Stimulated activated CD8-positive, alpha-beta memory T cell treated with anti-CD3 and anti-CD28 coated beads, Interleukin-4, amount 100 ng/mL, for 4 hours (primary cell): ENCODE measurements at places on chromosomes 3 and 15.

GRCh38 chr3:14946739-14947099, 664 bp upstream of the NR2C2 start:
- no peak for DNase-seq

- DNase-seq: peak; percentile 59
Observed at GRCh38 chr15:38690719-38691332, 126.2 kb upstream of the RASGRP1 start.

GRCh38 chr15:76349301-76350070, 12.9 kb downstream of the ISL2 start:
- DNase-seq: no peak

- DNase-seq: no peak
Observed at GRCh38 chr15:87589134-87589533, 667.4 kb downstream of the NTRK3 start.

- DNase-seq: no peak
Observed at GRCh38 chr3:114660808-114661207, 367.0 kb downstream of the TIGIT start.

- DNase-seq: no peak
Observed at GRCh38 chr3:185750702-185751101, 74.1 kb downstream of the IGF2BP2 start.

DNA sequence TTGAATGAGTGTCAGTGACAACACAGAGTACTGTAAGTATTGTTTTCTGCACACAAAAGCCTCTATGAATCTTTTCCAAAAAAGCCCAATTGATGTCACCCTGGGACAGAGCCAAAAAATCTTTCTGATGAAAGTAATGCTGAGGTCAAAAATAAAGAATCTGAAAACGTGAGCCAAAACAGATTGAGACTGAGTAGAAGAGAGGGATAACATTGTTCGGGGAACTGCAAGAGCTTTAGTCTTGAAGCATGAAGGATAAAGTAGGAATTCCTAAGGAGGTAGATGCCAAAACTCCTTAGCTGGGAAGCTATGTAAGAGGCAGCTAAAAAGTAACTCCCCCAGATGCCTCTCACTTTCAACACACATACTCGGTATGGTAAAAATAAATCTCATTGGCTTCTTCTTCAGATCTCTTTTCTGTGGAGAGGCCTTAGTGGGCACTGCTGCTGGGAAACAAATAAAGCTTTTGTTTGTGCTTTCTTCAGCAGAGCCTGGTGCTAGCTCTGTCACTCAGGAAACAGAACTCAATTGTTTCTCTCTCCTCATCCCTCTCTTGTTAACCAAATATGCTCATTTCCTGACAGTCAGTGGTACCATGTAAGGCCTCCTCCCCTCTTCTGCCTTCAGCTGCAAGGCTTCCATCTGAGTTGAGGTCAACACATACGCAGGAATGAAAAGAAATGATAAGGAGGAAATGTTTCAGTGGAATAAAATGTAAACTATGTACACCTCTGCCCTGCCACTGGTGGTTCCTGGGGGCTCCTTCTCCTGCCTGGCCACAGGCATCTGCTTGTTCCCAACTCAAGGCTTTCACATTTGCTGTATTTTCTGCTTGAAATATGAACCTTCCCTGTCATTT, 58.1 kb downstream of the CD200 start:
- DNase-seq: no peak

DNA sequence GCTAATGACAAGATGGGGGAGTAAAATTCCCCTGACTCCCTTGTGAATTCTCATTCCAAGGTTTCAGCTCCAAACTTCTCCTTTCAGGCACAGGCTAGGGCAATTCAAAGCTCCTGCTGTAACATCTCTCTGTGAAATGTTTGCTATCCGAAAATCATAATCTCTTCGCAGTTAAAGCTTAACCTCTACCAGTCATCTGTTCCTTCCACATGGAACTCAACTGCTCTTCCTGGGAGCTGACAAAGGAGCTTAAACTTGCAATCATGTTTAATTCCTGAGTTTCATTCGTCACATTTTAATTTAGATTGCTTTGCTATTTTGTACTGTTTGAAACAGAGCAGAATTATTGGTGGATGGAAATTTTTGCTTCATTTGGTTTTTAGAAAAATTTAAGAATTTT, 328.6 kb downstream of the AGBL1 start:
- DNase-seq: no peak

- no peak for DNase-seq
Observed at GRCh38 chr15:67109141-67110034, 44.0 kb downstream of the SMAD3 start.

DNA sequence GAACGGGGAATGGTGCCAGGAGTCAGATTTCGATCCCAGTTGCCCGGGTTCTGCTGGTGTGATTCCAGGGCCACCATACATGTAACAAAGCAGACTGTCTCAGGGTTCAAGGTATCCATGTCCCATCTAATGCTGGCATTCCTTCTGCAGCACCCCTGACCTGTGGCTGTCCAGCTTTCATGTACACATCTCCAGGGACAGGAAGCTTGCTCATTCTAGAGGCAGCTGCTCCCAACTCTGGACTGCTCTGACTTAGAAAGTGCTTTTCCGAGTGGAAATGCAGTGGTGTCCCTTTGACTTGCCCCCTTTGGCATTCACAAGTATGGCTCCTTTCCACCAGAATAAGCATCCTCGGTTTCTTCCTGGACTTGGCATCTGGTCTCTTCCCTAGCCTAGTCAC, 30.9 kb downstream of the PML start:
- DNase-seq: no peak

DNA sequence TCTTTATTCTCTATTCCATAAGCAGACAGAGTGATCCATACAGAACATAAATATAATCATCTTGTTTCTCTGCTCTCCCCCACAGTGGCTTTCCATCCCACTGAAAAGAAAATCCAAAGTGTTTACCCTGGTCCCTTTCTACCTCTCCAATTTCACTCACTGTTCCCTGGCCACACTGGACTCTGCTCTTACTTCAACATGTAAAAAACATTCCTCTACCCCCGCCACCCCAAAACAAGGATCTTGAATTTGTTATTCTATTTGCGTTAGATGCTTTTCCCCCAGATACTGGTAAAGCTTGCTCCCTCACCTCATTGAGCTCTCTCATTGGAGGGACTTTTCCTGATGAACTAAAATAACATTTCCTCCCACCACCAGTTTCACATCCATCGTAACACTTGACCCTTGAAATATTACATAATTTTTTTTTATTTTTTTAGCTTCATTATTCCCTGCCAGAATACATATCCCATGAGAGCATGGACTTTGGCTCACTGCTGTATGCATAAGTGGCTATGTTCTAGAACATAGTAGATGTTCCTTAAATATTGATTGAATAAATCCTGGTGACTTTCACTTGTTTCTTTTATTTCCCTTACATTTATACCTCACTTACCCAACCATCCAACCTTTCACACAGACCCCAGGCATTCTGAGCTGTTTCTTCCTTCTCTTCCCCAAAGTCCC, 162.7 kb upstream of the MEIS2 start:
- no peak for DNase-seq

- DNase-seq: no peak
Observed at GRCh38 chr15:51335538-51336410, 2.6 kb downstream of the CYP19A1 start.

GRCh38 chr3:61250784-61251173, 473 bp downstream of the FHIT start:
- DNase-seq: no peak

DNA sequence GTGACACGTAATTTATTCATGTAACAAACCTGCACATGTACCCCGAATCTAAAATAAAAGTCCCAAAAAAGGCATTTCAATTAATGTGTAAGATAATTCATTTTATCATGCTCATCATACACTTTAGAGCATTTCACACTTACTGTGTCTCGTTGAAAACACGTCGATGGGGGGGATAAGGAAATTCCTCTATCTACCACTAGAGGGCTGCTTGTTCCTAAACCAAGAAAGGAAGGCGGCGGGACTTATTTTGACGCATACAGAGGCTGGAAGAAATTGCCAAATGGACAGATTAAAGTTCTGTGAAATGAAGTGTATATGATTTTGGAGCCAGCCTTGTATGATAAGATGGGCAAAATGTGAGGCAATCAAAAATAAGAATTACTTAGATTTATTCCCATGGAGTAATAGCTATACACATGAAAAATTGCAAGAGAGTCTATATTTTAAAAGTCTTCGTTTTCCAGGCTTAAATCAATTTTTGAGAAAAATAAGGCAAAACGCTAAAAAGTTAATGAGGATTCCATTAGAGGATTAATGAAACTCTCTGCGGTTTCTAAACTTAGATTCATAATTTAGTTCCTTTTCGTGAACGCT, 346.8 kb downstream of the CNTN3 start:
- no peak for DNase-seq

GRCh38 chr3:41176596-41176995, 22.7 kb upstream of the CTNNB1 start:
- DNase-seq: no peak

DNA sequence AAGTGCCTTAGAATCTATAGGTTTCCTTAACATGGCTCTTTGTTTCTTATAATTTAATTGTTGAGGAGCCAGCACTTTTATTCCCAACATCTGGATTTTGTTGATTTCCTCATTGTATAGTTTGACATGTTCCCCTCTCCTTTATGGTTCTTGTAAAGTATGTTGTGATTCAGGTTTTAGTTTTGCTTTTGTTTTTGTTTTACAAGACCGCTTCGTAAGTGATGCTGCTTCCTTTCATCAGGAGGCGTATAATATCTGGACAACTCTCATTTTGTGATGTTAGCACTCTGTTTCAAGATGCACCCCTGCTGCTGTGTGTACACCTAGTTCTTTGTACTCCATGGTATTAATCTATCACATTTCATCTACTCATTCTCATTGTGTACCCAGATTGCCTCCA, 48.7 kb downstream of the SLC49A4 start:
- no peak for DNase-seq

DNA sequence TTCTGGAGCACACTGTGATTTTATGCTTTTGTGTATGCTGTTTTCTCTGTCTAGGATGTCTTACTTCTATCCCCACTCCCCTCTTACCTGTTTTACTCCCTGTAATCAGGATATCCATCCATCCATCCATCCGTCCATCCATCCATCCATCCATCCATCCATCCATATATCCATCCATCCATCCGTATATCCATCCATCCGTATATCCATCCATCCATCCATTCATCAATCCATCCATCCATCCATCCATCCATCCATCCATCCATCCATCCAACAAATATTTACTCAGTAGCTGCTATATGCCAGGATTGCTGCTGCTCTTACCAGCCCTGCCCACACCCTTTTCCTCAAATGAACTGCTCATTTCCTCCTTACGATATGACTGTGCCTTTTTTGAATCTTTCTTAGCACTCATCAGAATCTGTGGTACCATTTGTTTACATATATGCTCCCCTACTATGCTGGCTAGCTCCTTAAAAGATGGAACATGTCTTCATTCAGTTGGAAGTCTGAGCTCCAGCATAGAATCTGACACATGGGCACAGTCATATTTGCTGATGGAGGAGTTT, 35.2 kb downstream of the USP13 start:
- no peak for DNase-seq

GRCh38 chr3:123287962-123288302, 86.2 kb downstream of the SEC22A start:
- DNase-seq: no peak

GRCh38 chr3:37853691-37854413, 7.8 kb upstream of the CTDSPL start:
- DNase-seq: no peak

DNA sequence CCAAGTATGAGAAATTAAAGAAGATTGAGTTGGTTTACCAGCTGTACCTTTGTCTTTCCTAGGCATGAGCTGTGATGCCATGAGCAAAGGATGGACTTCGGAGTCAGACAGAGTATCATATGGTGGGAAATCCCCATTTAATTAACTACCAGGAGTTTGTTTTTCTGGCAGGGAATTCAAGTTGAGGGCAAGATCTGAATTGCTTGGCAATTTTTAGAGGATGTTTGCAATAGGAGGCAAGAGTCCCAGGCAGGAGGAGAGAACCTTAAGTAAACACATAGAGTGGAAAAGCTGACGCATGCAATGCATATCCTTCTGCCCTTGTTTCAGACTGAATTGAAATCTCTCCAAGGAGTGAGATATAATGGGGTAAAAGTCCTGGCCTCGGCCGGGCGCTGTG, 569.7 kb upstream of the MDFIC2 start:
- no peak for DNase-seq

DNA sequence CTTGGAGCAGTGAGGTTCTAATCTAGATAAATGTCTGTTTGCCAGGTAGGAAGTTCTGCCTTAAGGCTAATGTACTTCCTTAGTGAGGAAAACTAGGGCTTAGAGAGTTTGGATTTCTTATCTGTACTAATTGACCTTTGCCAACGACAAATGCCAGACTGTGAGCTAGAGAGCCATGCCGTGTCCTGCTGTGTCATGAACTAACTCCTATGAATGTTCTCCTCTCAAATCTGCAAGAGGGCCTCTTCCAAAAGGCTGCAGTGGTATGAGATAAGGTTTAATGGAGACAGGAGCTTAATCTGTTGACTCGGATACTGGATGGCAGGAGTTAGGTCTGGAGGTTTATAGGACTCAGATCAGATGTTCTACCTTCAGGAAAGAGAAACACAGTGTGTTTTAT, 524.9 kb downstream of the NTRK3 start:
- no peak for DNase-seq

DNA sequence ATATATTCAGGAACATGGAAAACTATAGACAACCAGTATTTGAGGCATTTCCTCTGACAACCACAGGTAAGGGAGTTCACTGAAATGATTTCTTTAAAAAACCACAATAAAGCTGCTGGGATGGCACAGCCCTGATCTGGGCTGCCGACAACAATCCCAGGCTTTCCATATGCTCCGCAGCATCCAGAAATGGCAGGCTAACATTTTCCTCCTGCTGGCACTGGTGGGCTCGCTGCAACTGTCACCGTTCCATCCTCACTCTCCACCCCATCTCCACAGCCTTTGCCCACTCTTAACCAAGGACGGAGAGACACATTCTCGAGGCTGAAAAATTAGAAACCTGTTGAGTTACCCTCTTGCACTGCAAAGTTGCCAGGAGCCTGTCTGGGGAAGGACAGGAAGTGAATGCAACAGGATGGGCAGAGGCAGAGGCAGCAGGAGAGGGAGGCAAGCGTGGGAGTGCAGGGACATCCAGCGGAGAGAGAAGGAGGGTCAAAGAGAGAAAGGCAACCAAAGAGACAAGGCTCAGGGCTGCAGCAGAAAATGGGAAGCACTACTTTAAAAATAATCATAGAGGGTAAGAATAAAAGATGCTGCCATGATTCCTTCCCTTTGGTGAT, 79.0 kb upstream of the ARRDC4 start:
- DNase-seq: no peak

- no peak for DNase-seq
Observed at GRCh38 chr3:141385406-141386125, 17.3 kb downstream of the ZBTB38 start.

- DNase-seq: no peak
Observed at GRCh38 chr3:4493941-4494894, 1.1 kb downstream of the ITPR1 start.
